Fibroblast of skin of left biceps (primary cell): ENCODE measurements at places on chromosomes 2 and 18.

GRCh38 chr2:233600386-233600785 lies 17.0 kb upstream of the UGT1A8 start:
- DNase-seq, result no peak

DNA sequence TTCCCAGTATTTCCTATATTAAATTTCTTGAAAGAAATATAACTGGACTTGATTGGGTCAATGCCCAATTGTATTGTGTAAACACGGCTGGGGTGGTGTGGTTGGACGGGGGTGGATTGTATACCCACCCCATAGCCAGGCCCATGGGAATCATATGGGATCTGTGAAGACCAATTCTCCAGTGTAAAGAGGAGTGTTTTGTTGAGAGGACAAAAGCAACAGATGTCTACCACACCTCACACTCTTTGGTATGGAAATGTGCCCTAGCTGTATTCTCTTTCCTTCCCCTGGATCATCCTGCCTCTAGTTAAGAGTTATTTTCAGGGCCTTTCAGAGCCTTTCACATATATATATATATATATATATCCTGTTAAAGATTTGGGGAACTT lies 57.5 kb upstream of the TGIF1 start:
- DNase-seq, result no peak

GRCh38 chr2:26976237-26976636 lies 5.8 kb downstream of the MAPRE3 start:
- DNase-seq, result no peak

DNA sequence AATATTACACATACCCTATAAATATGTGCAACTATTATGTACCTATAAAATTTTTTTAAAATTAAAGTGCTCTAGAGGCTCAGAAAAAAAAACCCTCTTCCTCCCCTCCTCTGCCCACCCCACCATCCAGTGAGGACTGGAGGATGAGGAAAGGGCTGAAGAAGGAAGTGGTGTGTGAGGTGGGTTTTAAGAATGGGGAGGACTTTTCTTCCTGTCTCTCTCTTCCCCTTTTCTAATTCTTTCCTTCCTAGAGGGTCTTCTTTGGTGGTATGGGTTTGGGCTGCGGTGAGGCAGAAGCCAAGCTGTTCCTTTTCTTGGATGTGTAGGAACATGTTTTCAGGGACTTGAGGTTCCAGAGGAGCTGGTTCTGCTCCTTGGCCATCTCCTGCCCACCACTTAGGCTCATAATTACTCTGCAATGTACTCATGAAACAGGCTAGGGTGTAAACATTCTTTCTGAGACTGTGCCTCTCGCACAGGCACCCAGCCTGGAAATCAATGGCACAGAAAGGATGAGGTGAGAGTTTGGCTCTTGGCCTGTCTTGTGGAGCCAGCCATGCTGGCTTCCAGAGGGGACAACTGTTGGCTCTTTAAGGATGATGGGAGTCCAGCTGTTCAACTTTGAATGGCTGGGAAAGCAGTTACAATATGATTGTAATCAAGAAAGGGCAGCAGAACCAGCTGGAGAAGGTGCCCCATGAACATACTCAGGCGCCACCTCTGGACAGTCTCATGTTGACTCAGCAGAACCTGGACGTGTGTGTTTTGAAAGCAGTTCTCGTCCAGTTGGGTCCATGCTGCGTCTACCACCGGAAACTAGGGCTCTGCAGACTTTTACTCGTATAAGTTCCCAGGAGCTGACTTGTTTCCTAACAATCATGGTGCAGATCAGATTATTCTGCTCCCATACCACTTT lies 38.3 kb downstream of the IL1RL2 start:
- no peak for DNase-seq

DNA sequence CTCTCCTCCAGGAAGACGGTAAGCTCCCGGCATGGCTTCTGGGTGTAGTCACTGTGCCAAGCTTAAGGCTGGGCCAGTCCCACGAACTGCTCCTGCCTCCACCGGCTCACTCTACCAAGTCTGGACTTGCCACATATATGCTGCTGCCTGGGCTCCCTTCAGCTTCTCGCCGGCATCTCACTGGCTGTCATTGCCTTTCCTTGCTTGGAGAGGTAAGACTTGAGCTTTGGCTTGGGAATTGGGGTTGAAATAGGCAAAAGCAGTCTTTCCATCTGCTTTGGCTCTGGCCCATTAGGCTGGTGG lies 481.0 kb downstream of the TGIF1 start:
- DNase-seq, result no peak

GRCh38 chr18:75582406-75582821 lies 154.9 kb upstream of the SMIM21 start:
- DNase-seq, result peak; percentile 72

GRCh38 chr2:190469771-190470170 lies 61.6 kb downstream of the MFSD6 start:
- no peak for DNase-seq

GRCh38 chr2:49827366-49827765 lies 673.1 kb upstream of the FSHR start:
- no peak for DNase-seq

GRCh38 chr2:99421469-99421868 lies 68.3 kb downstream of the REV1 start:
- no peak for DNase-seq

DNA sequence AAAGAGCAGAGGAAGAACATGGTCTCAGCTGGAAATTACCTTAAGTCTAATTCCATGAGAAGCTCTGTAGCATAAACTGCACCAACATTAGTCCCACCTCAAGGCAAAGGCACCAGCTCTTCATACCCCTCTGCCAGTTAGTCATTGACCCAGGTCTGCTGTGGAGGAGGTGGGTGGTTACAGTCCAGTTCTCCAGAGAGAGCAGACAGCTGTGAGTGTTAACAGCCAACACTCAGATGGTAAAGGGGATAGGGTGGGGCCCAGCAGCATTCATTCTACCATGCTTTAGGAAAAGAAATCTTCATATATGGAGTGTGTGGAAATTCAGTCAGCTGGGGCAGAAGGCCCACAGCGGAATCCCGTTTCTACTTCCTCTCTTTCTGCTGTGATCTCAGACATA lies 159.7 kb upstream of the FBXO11 start:
- DNase-seq, result no peak

DNA sequence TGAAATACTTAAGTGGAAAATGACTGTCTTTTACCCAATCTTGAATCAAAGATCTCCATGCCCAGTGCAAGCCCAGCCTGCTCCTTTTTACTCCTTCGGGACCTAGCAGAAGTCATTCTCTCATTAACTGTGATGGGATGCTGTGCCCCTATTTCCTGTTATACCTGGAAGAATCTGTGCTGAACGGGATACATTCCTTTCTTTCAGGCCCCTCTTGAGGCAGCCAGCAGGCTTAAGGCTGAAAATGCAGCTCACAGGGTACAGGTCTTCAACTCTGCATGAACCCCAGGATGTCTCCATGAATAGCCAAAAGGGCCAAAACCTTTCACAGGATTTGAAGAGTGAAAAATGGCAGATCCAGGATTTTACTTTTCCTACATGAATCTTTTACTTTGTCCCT lies 784.8 kb upstream of the KLHL29 start:
- no peak for DNase-seq

DNA sequence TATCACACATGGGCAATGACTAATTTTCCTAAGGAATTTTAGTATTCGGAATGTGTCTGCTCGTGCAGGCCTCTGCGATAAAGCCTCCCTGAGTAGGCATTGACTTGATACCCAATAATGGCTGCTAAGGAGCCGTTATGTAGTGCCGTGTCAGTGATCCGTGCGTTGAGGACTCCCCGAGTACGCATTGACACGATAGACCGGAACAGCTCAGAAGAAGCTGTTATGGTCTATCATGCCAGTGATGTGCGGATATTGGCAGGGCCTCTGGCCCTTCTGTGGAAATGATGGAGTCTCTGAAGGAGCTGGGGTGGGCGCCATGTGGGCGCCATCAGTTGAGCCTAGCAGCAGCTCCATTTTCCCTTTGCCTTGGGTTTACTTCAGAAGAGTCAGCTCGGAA lies 29.1 kb downstream of the ZEB2 start:
- DNase-seq, result no peak

DNA sequence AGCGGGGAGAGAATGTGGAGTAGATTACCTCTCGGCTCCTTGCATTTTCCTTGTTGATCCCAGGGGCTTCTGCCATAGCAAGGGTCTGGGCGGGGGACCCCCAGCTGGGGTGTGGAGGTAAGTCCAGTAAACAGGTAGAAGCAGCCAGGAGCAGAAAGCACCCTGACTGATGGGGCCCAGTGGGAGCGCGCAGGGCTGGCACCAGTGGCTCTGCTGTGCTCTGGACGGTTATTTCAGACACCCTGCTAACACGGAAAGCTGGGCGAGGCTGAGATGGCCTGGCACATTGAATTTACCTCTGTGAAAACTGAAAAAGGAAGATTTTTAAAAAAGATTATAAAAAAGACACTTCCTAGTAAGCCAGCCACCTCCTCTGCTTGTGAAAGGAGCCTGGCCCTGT lies 109.6 kb upstream of the STPG4 start:
- DNase-seq, result no peak

DNA sequence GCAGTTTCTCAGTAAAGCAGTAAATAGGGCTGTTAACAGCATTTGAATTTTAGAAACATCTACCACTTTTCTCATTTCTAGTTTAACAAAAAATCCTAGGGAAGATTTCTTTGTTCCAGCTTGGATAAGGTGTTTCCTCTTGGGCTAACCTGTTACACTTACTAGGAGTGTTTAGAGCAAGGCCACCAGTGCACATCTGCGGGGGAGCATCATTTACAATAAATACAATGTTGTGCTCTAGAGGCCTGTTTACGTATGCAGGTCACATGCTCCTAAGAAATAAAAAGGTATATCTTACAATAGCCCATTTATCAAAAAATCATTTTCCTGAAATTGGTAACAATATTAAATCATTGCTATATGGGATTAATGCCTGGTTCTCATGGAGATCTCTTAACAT lies 8.1 kb downstream of the ZNF638 start:
- no peak for DNase-seq

- no peak for DNase-seq
Measured at GRCh38 chr2:40218679-40219078, 233.2 kb downstream of the SLC8A1 start.

GRCh38 chr2:95049683-95049955 lies 24.1 kb downstream of the MAL start:
- no peak for DNase-seq

- DNase-seq, result no peak
Measured at GRCh38 chr2:207771421-207771820, 1.7 kb upstream of the FZD5 start.

- DNase-seq, result no peak
Measured at GRCh38 chr2:185360776-185361175, 377.8 kb upstream of the FSIP2 start.

- DNase-seq, result peak; percentile 45
Measured at GRCh38 chr2:143264851-143265250, 135.6 kb downstream of the ARHGAP15 start.

DNA sequence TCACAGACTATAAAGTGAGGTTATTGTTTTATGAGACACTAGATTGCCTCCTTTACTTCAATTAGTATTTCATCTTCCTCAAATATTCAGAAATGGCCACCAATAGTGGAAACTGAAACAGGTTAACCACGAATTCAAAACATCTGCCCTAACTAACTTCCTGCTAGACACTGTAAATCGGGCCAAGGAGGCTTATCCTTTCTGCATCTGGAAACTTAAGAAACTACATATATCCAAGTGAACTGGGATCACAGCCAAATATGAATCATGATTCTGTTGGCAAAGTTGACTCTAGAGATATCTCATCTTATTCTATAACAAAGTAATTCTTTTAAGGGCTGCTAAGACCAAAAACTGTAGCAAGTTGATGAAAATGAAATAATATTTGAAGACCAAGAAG lies 136.6 kb upstream of the ZC3H15 start:
- peak; percentile 79 for DNase-seq

DNA sequence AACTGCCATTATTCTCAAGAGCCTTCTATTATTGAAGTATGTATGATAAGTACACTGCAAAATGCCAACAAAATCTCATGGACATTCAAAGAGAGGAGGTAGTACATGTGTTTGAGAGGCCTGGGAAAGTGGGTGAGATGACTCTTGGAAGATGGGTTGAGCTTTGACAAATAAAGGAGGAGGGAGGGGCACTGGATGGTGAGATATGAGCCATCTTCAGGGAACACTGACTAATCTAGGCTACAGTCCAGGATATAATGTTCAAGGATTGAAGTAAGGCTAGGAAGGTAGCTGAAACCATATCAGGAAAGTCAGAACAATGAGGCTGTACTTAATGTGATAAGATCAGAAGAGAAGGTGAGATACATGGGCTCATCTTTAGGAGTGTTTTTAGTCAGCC lies 559.7 kb downstream of the ZEB2 start:
- DNase-seq, result no peak

DNA sequence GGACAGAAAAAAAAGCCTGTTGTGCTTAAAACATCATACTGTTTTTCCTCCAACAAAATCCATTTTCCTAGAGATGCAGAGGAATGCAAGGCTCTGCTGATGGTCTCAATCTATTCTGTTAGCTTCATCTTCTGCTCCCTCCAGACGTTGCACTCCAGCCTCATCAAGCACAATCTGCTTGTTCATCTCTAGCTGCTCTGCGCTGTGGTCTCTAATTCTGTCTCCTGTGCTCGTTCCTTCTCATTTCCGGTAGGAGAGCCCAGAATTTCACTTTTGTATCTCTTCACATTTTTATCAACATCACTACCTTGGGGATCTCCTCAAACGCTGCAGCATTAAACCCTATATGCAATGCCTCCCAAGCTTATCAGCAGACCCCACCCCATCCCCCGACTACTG lies 708.9 kb downstream of the RNF144A start:
- DNase-seq, result no peak

DNA sequence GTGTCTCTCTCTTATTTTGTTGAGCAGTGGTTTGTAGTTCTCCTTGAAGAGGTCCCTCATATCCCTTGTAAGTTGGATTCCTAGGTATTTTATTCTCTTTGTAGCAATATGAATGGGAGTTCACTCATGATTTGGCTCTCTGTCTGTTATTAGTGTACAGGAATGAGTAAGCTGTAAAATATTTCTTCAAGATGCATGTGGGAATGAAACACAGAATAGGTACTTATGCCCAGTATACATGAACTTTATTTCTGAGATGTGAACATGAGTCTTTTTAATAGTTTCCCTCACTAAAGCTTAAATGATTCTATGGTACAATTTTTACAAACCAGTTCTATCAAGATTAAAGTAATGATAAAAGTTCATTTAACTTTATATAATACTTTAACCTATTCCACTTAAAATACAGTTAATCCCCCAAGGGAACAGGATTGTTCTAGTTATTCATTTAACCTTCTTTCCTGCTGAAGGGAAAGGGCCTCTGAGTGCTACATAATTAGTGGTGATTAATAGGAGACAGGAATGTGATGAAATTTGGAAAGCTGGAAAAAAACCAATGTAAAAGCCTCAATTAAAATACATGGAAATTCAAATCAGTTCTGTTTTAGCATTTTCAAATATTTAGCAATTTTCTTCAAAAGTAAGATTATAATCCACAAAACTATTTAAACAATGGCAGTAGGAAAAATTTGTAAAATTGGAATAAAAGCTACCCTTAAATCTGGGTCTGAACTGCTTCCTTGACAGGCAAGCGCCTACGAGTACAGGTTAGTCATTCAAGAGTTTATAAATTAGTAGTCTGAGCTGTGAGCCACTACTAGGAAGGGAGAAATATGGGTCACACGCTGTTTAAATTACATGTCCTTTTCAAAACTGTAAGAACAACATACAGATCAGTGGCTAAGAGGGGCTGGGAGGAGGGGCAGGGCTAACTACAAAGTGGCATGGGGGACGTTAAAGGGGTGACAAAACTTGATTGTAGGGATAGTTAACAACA lies 28.9 kb downstream of the SPIRE1 start:
- DNase-seq, result no peak
